ENCODE measurements at places on chromosomes 16 and 17.
A peak's percentile ranks its signal among the peaks of the same experiment; 100 is the strongest.

GRCh38 chr17:2263183-2264066 is 40.2 kb downstream of the SMG6 start:
- no peak for DNase-seq

DNA sequence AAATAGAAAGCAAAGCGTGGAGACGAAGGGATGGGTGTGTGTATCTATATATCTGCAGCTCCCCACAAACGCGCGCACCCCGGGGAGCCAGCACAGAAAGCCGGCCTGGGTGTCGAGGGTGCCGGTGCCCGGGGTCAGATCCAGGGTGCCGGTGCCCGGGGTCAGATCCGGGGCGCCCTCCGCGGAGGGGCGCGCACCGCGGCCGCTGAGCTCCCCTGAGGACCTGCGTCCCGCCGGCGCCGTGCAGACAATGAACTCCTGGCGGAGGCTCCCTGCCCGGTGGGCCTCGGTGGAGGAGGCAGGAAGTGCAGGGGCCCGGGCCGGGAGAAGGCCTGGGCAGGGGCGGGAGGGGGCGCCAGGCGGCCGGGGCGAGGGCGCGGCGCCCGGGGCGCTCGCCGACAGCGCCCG is 1.1 kb downstream of the ZNF423 start:
- DNase-seq, result no peak

GRCh38 chr16:15856901-15857698 is at the start of gene MYH11:
Gene MYH11 (minus strand): TSS chr16:15857028. CDS start chr16:15838252, 18,776 bp downstream.
- no peak for DNase-seq

GRCh38 chr16:2174396-2175131 is 19.0 kb downstream of the TRAF7 start:
- DNase-seq, result no peak

DNA sequence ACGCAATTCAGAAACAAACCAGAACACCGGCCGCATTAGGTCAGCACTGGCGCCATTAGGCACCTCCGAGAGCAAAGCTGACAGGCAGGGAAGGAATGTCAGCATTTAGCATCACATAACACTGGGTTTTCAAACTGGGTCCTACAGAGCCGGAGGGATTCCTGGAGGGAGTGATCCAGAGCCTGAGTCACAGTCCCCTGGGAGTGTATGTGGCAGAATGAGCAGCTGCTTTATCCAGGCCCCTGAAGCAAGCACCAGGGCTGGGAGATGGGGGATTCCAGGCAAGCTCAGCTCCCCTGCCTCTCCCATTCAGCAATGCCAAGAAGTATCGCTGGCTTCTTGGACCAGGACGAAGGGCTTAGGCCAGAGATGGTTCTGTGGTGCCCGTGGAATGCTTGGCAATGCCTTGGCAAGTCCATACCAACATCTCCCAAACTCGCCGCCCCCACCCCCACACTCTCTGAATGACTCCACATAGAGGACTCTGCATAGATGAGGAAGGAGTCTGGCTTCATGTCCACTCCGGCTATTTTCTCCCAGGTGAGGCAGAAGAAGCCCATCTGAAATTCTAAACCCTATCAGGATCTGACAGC is 20.4 kb downstream of the GAS7 start:
- peak; percentile 83 for DNase-seq

GRCh38 chr16:48128769-48129168 is 27.0 kb downstream of the ABCC12 start:
- DNase-seq, result no peak
